ENCODE measurements at places on chromosomes 5 and 9.

- no peak for DNase-seq
Measured at GRCh38 chr5:139638736-139639618, 9.2 kb upstream of the CXXC5 start.

DNA sequence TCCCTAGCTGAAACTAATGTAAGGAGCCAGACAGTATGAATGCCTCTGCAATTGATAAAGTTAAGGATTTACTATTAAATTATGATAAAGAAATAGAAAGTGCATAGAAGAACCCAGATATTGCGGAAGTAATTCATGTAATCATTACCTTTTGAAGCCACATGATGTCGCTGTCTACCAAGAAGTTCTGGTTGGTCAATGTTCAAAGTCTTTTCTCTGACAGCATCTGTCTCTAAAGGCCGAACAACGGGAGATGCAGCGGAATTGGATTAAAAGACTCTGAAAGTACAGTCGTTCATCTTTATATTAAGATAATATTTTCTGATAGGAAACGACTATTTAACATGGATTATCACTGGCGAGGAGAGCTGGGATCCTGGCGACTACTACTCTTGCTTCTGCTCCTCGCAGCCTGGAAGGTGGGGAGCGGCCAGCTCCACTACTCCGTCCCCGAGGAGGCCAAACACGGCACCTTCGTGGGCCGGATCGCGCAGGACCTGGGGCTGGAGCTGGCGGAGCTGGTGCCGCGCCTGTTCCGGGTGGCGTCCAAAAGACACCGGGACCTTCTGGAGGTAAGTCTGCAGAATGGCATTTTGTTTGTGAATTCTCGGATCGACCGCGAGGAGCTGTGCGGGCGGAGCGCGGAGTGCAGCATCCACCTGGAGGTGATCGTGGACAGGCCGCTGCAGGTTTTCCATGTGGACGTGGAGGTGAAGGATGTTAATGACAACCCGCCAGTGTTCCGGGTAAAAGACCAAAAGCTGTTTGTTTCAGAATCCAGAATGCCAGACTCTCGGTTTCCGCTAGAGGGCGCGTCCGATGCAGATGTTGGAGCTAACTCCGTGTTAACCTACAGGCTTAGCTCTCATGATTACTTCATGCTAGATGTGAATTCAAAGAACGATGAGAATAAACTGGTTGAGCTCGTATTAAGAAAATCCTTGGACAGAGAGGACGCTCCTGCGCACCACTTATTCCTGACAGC is at the start of gene PCDHA8:
PCDHA8 (plus strand) TSS at position 210 of the 985 bp plus-strand sequence; CDS start at position 345, 135 bp downstream.
- DNase-seq: no peak

GRCh38 chr9:134923466-134923865 is 5.8 kb upstream of the FCN1 start:
- DNase-seq: no peak

- no peak for DNase-seq
Measured at GRCh38 chr5:88643315-88643714, 239.7 kb downstream of the MEF2C start.

DNA sequence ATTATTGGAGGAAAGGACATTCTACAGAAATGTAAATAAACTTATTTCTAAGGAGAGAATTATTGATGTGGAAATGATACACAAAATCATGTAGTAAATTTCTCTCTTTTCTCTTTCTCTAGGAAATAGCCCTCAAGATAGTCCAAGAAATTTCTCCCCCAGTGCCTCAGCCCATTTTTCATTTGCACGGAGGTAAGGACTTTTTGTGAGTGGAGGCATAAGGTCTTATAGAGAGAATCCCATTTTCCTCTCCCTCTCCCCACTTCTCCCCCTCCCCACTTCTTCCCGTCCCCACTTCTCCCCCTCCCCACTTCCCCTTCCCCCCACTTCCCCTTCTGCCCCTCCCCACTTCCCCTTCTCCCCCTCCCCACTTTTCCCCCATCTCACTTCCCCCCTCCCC is 106.6 kb downstream of the CD180 start:
- DNase-seq: no peak

All from stimulated activated CD8-positive, alpha-beta memory T cell treated with anti-CD3 and anti-CD28 coated beads, Interleukin-7, amount 100 ng/mL, for 48 hours (primary cell).